ENCODE measurements at places on chromosomes 2 and 18. TPM values are rescaled to one million over a fixed set of nuclear protein-coding genes. Genes with fewer than 3 reads are reported as not detected.

DNA sequence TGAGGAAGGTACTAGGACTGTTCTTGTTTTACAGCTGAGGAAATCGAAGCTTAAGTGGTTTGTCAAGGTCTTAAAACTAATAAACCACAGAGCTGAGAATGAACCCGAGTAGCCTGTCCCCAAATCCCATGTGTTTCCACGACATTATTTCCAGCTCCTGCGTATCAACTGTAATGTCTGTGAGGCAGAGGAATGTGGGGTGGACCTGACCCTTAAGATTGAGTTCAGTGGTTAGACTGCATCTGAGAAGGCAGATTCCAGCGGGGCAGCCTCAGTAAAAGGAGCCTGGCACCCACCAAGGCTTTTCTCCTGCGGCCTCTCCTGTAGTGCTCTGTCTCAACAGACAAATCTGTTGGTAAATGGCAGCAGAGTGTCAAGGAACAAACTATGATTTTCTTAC is 81.9 kb upstream of the TMEM178A start:
- DNase-seq, result no peak

RTP5 gene
- total RNA-seq, result 0.10 TPM

DES gene
- total RNA-seq, result 6,561 TPM

ANKRD62 gene
- 0.05 TPM for total RNA-seq

DNA sequence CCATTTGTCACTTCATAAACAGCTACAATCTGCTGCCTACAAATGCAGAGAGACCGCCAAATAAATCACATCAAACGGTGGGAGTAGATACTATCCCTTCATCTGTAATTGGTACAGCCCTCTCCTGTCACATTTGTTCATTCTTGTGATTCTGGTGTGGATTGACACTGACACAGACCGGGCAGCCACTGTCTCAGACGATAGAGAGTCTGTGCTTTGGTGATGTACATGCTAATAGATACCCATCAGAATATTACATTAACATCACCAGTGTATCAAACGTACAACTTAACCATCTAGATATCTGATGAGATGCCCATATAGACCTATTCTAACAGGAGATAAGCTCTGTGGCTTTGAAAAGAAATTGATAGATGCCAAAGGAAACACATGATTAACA is 419.7 kb upstream of the ZEB2 start:
- DNase-seq, result no peak

DNA sequence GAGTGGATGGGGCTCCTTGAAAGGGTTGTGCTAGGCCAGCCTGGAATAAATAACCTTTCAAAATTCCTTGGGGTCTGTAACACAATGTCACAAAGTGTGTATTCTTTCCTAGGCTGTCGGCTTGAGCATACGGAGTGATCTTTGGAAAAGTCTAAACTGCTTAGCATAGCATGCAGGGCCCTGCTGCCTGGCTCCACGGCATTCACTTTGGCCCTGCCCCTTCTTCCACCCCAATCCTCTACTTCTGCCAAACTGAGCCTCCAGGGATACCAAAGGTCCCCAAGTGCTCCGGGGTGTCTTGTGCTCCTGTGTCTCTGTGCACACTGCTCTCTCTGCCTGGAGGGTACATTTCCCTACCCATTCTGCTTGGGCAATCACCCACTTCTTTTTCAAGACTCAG is 196.1 kb downstream of the LTBP1 start:
- no peak for DNase-seq

DNA sequence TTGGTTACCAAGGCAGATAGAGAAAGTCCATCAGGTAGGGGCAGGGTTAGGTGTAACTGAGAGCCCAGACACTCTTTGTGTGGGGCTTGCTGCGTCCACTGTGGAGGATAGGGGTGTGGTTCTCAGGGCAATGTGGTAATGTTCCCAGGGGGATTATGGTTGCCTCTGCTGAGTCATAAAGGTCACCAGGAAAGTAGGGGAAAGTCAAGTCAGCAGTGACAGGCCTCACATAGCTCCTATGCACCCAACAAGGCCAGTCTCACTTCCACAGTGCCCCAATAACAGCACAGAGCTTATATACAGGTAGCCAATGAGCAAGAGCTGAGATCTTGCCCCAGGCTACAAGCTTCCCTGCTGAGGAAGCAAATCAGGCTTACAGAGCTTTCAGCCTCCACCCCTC is 1438.0 kb upstream of the ZEB2 start:
- DNase-seq, result no peak

GRCh38 chr2:26602575-26602974 is 38.6 kb downstream of the CIB4 start:
- DNase-seq, result peak; percentile 67

NPAS2 gene
- total RNA-seq, result 56.9 TPM

GRCh38 chr2:1143129-1143528 is 192.5 kb downstream of the SNTG2 start:
- no peak for DNase-seq

GRCh38 chr2:99879481-99879880 is 262.9 kb downstream of the AFF3 start:
- no peak for DNase-seq

DNA sequence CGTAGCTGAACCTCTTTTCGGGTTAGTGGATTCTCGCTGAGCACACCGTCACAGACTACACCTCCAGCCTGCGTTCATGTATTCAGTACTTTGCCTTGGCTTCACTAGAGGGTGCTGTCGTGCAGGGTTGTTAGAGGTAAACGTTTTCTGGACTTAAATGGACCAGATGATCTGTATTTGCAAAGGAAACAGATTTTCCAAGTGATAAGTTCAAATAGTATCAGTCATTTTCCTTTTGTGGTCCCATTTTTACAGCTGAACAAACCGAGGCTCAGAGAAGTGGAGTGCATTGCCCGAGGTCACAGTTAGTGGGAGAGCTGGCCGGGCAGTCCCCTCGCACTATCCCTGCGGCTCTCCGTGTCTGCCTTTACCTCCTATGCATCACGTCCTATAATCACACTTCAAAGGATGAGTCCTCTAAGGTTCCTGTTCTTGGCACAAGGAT is 125.9 kb downstream of the MAP4K4 start:
- DNase-seq, result no peak

- no peak for DNase-seq
These were observed 211.0 kb downstream of the PIK3C3 start for GRCh38 chr18:42165922-42166513.

ADGRF3 gene
- total RNA-seq, result not detected

CRYGA gene
- total RNA-seq, result not detected

AFF3 gene
- total RNA-seq, result 15.5 TPM

IL18R1 gene
- total RNA-seq, result 7.4 TPM

- DNase-seq, result no peak
These were observed 243.6 kb upstream of the SLC39A10 start for GRCh38 chr2:195413422-195413821.

GRCh38 chr2:12151716-12152115 is 405.3 kb downstream of the LPIN1 start:
- DNase-seq, result no peak

HOXD8 gene
- total RNA-seq, result 30.6 TPM

GRCh38 chr2:101870444-101870843 is 121.3 kb upstream of the IL1R2 start:
- no peak for DNase-seq

RUFY4 gene
- 0.14 TPM for total RNA-seq

TOGARAM2 gene
- total RNA-seq, result 0.60 TPM

SLC38A11 gene
- 2.1 TPM for total RNA-seq

CD226 gene
- total RNA-seq, result 1.6 TPM

GRCh38 chr2:24832931-24833701 is 39.9 kb downstream of the CENPO start:
- DNase-seq, result peak; percentile 65

- DNase-seq, result peak; percentile 96
These were observed 997 bp upstream of the TGIF1 start for GRCh38 chr18:3448838-3449511.

- DNase-seq, result no peak
These were observed 21.4 kb downstream of the KIF3C start for GRCh38 chr2:25960920-25961319.

DNA sequence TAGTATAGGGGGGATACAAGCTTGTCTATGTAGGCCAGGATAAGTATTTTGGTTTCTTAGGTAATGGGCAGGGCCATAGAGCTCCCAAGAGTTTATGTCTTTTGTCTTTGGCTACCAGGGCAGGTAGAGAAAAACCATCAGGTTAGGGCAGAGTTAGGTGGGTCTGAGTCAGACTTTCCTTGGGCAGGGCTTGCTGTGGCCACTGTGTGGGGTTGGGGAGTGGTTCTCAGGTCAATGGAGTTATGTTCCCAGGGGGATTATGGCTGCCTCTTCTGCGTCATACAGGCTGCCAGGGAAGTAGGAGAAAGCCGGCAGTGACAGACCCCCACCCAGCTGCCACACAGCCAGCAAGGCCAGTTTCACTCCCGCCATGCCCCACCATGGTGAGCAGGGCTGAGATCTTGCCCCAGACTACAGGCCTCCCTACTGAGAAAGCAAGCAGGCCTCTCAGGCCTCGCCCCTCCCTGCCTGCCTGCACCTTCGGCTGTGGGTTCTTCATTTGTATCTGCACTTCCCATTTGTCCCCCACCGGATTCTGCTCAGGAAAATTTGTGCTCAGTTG is 55.5 kb downstream of the RPIA start:
- DNase-seq, result no peak

GRCh38 chr2:240791821-240792628 is 28.0 kb downstream of the KIF1A start:
- DNase-seq, result no peak
